ENCODE measurements at places on chromosomes 4 and X.
A peak's percentile ranks its signal among the peaks of the same experiment; 100 is the strongest.

DNA sequence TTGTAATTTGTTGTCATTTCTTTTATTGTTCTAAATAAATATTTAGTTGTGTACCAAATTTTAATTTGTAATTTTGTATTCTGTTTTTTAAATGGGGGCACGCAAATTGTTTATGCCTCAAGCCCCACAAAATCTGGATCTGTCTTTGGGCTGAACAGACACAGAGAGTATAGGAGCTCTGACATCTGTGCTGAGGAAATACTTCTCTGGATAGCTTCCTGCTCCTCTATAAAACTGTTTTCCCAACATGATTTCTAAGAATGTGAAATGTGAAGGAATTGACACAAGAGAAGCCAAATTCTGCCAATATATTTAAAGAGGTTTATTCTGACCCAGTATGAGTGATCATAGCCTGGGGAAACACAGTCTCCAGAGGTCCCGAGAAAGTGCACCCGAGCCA lies 93.0 kb downstream of the IL13RA2 start:
- no peak for DNase-seq

DNA sequence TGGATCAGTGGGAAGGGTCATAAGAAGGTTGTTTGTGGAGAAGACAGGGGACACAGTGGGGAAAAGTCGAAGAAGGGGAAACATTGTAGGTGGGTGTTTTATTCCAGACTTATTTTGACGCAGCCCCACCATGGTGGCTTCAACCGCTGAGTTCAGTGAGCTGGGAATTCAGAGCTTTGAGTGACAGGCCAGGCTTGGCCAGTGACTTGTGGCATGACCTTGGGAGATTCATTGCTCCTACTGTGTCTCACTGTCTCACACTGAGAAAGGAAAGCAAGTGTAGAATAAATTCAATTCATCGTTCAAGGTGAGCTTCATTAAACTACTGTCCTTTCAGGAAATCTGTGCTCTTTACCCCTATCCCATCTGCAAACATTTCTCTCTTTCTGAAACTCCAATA lies 47.4 kb upstream of the SOD3 start:
- no peak for DNase-seq

DNA sequence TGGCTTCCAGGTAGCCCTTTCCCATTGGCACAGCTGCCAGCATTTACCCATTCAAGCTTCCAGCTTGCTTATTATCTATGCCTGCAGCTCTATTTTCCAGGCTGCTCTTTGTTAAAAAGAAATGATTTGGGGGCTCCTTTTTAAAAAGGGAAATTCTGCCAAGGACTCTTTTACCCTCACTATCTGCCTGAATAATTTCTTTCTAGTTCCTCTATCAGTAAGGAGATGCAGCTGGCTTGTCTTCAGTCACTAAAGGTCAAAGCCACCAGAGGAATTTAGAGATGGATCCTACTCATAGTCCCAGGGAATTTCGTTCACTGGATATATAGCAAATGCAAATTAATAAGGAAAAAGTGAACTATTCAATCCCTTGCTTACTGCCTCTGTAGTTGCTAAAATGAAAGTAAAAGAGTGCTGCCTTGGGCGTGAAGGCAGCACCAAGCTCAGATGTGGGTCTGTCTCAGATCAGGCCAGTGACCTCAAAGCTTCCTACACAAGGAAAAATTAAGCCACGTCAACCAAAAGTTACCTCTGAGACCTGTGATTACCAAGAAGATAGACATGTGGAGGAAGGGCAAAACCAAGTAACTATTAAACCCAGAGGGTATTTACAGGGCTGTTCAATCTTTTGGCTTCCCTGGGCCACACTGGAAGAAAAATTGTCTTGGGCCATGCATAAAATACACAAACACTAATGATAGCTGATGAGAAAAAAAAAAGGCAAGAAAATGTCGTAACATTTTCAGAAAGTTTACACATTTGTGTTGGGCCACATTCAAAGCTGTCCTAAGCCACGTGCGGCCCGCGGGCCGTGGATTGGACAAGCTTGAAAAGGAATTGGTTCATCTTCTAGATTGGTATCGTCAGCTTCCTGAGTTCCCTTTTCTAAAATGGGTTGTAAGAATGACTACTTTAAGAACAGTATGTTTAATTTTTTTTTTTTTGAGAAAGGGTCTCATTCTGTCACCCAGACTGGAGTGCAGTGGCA lies 5.3 kb downstream of the ARSF start:
- no peak for DNase-seq

DNA sequence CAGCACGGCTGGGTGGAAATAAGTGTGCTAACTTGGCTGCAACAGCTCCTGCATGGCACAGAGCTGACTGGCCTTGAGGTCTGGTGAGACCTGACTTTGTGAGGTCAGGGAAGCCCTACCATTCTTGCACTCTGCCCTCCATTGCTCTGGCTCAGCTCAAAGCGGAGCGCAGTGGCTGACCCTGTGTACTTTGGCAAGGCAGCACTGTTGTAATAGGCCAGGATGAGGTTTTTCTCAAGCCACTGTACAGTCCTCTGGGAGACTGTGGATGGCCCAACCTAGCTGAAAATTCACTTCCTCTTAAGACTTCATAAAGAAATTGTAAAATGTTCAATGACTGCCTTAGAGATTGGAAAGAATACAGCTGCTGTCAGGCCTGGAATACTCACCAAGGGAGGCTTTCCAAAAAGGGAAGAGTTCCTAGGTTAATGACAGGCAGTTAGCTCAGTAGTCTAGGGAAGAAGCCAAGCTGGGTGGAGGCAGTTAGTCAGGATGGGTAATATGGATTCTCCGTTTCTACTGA lies 129.8 kb downstream of the GUCY2F start:
- no peak for DNase-seq

DNA sequence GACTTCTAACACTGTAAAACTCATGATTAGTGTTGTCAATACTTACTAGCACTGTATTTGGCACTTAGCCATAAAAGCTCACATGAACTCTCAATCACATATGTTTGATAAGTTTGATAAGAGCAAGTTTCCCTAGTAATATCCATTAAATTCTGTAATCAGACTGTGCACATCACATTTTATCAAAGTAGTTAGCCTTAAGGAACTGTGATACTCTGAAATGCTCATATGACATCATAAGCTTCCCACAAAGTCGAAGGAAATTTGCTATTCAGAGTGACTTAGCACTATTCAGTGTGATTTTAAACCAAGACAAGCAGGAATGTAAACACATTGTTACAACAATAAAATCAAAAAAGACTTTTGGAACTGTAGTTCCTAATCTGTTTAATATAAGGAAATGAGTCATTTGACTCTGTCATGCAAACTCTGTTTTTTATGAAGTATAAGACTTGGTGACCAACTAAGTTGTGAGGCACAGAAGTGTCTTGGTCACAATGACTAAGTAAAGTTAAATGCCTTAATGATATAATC lies 6.7 kb downstream of the SLC7A11 start:
- no peak for DNase-seq

- DNase-seq: no peak
These were observed 575.6 kb upstream of the PITX2 start for GRCh38 chr4:111198446-111198845.

DNA sequence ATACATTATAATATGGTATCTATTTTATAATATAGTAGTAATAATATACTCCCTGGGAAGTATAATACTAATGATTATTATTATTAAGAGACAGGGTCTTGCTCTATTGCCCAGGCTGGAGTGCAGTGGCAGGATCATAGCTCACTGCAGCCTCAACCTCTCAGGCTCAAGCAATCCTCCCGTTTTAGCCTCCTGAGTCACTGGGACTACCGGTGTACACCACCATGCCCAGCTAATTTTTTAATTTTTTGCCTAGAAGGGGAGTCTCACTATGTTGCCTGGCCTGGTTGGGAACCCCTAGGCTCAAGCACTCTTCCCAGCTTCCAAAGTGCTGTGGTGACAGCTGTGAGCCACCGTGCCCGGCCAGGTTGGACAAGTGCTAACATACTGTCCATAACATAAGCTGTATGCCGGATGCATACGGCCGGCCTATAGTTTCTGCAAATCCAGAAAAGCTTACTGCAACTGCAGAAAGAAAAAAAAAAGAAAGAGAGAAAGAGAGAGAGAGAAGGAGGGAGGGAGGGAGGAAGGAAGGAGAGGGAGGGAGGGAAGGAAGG lies 94.2 kb upstream of the PPP2R3B start:
- DNase-seq: peak; percentile 25

DNA sequence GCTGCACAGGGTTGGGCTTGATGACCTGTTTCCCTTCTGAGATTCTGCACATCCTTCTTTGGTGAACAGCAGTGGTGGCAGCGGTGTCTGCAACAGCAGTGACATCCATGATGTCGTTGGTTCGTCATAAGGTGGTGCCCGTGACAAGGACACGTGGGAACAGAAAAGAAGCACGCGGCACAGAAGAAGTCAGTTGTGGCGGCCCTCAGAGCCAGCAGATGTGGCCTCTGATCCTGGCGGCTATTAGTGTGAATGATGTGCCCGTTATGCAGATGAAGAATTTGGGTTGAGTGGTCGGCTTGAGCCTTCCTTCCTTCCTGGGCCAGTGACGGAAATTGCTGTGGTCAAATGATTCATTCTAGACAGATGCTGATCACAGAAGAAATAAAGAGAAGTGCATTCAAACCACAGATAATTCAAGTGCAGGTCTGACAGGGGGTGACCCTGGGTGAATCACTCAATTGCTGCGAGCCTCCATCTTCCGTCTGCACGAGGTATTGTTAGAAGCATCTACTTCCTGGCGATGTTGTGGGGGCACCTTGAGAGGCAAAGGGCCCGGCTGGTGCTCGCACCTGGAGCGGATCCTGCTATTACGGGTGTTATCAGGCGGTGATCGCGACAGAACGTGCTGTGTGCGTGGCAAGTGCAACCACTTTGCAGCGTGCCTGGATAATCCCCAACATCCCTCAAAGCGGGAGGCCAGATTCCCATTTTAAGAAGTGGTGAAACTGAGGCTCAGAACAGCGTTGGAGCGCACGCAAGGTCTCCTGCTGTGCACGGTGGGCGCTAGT lies 215.2 kb upstream of the PSAPL1 start:
- peak; percentile 63 for DNase-seq

- DNase-seq: no peak
These were observed 5.6 kb downstream of the SORCS2 start for GRCh38 chr4:7197910-7198309.

- DNase-seq: no peak
These were observed 135.9 kb downstream of the PRKX start for GRCh38 chrX:3577551-3577950.

DNA sequence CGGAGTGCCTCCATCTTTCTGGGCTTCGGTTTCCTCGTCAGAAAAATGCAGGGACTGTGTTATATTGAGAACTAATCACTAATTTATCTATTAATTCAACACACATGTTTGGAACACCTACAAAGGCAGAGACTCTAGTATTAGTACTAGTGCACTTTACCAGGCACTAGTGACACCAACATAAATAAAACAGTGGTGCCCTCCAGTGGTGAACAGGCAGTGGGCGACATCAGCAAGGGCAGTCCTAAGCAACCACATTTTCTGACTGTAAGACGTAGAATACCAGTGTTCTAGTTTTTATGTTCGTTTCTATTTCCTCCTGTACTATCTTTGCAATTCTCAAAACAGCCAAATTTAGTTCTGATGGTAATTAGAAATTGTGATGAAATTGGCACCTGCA lies 69.1 kb upstream of the UCP1 start:
- DNase-seq: peak; percentile 41

DNA sequence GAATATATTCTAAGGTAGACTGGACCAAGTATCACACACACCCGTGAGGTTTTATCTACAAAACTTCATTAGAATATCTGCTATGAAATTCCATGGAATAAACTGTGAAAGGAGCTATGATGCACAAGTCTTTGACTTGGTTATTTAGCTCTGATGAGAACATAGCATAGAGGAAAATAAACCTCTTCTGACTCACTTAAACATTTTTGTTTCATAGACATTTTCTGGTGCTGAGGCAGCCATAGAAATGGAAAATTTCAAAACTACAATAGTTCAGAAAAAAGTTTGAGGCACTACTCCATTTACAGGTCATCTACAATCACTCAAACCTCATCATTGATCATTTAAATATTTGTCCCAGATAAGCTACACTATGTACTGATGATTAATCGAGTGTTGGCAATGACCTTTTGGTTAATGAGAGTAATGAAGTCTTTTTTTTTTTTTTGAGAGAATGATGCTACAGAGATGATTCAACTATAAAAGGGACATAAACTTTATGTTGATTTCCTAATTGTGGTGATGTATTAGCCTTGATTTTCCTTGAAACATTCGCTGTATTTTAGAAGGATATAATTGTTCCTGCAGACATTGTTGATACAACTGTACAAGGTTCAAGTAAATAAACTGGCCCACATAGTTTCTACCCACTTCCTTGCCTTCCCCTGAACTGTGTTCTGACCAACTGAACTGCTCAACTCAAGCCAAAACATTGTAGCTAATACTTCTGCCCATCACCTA lies 77.5 kb downstream of the AREG start:
- DNase-seq: no peak

DNA sequence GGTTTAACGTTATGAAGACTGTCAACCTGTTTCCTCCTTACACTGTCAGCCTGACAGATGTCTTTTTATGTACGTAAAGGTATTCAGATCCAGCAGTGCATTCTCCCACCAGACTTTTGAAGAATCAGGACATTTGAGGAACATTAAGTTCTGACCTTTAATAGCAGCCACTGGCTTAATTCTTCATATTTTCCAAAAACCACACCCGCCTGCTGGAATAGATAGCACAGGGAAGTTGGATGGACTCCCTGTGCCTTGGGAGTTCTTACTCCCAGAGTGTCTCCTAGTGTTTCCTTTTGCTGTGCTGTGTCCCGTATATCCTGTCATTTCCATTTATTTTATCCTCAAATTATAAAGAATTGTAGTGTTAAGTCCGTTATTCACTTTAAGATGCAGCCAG lies 94.5 kb downstream of the AFF1 start:
- DNase-seq: no peak

DNA sequence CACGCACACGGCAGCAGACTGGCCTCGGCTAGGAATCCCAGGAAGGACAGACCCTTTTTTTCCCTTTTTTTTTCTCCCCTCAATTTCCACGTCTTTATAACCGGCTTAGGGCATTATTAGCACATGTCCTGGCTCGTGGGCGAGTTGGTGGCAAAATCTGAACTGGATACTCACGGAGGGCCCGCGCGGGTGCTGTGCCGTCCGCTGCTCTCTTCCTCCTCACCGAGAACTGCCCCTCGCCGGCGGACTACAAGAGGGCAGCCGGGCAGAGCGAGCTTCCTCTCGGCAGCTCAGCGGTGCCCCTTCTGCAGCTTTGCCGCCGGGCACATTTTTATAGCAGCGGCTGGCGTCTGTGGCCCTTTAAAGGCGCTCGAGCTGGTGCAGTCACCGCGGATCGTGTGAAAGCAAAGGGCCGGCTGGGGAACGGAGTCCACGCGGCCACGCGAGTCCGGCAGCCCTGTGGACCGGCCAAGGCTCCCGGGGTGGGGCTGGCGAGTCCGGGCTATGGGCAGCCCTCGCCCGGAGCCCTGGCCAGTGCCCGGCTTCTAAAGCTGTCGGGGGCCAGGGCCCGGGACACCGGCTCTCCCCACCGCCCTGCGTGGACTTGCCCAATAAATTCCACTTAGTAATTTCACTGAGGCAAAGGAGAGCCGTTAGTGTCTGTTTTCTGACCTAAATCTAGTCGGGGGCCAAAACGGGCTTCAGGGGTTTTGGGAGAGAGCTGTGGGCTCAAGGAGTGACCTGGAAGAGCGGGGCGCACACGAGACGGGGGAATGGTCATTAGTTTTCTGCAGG lies 1.3 kb upstream of the CITED1 start:
- no peak for DNase-seq
